Stimulated activated CD8-positive, alpha-beta memory T cell treated with anti-CD3 and anti-CD28 coated beads, Interleukin-15, amount 100 ng/mL, for 48 hours (primary cell): ENCODE measurements at places on chromosomes 4 and X.
A peak's percentile ranks its signal among the peaks of the same experiment; 100 is the strongest.

DNA sequence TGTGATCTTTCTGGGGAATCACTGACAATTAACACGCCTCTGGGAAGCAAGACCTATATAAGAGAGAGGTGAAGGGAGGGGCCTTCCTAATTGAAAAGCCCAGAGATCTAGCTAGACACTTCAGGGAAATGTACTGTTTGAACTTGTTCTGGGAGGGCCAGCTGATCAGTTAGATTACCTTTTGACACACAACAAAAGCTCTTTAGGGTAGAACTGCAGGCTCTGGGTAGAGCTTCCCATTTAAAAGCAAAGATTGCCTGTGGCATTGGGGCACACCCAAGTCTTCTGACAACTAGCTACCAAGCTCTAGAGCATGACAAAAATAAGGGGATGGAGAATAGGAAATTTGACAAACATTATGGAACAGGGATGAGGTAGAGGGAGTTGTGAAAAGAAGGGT lies 26.3 kb downstream of the AREG start:
- no peak for DNase-seq

DNA sequence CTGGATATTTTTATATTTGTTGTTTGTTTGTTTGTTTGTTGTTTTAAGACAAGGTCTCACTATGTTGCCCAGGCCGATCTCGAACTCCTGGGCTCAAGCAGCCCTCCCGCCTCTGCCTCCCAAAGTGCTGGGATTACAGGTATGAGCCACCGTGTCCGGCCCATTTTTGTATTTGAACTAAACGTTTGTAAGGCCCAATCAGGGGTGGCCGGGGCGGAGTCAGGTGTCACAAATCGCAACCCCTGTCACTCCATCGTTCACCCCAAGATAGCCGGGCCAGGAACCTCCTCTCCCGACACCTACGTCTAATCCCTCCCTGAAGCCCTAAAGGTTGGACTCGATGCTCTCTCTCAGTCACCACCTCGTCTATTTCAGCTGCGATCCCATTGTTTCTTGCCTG lies 722 bp upstream of the EFHC2 start:
- peak; percentile 31 for DNase-seq

DNA sequence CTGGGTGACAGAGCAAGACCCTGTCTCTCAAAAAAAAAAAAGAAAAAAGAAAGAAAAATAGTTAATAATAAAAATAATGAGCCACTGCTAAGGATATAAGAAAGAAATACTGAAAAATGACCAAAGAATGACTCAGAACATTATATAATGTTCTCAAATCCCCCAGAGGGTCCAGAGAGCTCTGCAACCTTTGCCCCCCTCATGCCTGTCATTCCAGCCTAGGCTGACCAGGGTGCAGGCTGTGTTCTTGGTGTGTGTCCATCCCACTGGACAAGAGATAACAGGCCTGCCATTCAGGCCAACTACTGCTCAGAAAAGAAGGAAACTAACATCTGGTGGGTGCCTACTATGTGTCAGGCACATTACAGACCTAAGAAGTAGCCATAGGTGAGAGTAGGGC lies 72.7 kb upstream of the EDNRA start:
- DNase-seq: no peak

GRCh38 chr4:120155287-120155686 lies 88.6 kb upstream of the MAD2L1 start:
- DNase-seq: no peak
